ENCODE measurements at places on chromosomes 16 and 17.

GRCh38 chr16:12305847-12306801, 329.6 kb downstream of the SNX29 start:
- no peak for DNase-seq

GRCh38 chr17:13114601-13115031, 96.8 kb upstream of the ELAC2 start:
- DNase-seq = no peak

DNA sequence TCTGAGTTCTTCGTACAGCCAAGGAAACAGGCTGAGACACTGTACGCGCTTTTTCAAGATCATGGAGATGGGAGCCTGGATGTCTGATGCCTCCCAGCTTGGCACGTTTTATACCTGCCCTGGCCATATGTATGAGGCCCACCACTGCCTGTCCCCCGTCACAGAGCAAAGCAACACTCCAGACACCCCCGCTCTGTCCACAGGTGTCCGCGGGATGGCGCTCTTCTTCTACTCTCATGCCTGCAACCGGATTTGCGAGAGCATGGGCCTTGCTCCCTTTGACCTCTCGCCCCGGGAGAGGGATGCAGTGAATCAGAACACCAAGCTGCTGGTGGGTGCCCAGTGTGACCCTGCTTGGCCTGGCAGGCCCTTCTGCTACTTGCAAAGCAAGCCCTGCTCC, 39.8 kb upstream of the POLR3E start:
- DNase-seq = no peak

DNA sequence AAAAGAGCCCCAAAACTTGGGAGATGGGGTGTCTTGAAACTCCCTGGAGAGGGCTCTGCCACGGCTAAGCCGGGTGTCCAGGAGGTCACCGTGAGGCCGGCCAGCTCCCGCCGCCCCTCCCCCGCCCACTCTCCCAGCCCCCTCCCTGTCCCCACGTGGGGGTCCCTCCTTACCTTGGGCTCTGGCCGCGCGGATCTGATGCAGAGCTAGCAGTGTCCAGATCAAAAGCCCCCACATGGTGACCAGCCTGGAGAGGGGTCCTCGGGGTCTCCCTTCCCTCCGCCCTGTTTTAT, 447 bp downstream of the SDK2 start:
- DNase-seq = no peak

DNA sequence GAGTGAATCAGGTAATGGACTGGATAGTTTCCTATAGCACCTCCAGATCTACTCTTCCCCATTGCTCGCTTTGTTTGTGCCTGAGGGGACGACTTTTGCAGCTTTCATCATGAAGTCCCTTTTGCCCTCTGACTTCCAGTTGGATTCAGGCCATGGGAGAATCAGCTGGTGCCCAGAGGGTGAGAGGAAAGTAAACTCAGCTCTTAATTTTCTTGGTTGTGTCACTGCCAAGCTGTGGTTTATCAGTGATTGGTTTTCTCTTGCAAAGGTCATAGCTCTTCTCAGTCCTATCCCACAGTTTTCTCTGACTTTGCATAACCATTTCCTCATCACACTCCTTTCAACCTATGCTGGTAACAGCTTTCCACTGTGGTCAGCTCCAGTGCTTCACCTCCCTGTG, 200.1 kb downstream of the KCNJ2 start:
- no peak for DNase-seq

GRCh38 chr17:42873315-42873714, 22.3 kb downstream of the AOC3 start:
- no peak for DNase-seq

All from esophagus squamous epithelium (tissue), 5 donors.